ENCODE measurements at places on chromosomes 13 and 19. TPM values are rescaled to one million over a fixed set of nuclear protein-coding genes. Genes with fewer than 3 reads are reported as not detected.

- no peak overlapping the region for H3K27ac ChIP-seq
- peaks cover 12% of the 10 kb centered on the region for H3K4me1 ChIP-seq
- H3K36me3 ChIP-seq, result no peaks in the 10 kb centered on the region
- H3K27me3 ChIP-seq, result no peaks in the 10 kb centered on the region
Observed at GRCh38 chr19:45130888-45131615, 29.7 kb downstream of the NKPD1 start.

Gene ZNF77
- total RNA-seq, result 4.8 TPM

DNA sequence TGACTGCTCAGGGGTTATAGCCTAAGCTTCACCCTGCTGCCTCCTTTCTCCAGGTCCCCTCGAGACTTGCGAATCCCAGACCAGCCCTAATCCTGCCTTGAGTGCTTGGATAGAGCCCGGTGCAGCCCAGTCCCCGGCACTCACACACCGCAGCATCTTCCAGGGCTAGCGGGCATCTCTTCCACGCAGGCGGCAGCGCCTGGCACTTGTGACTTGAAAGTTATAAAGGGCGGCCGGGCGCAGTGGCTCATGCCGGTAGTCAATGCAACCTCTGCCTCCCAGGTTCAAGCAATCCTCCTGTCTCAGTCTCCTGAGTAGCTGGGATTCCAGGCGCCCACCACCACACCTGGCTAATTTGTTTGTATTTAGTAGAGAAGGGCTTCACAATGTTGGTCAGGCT, 1.9 kb downstream of the WDR18 start:
- no peaks in the 10 kb centered on the region for H3K36me3 ChIP-seq
- peaks cover 11% of the 10 kb centered on the region for H3K27me3 ChIP-seq
- H3K4me1 ChIP-seq, result peaks cover 4% of the 10 kb centered on the region

- H3K27ac ChIP-seq, result no peak overlapping the region
- peak; percentile 69 for DNase-seq
- peaks cover 5% of the 10 kb centered on the region for H3K27me3 ChIP-seq
- H3K4me1 ChIP-seq, result peaks cover 25% of the 10 kb centered on the region
- H3K4me3 ChIP-seq, result no peak overlapping the region
Observed at GRCh38 chr13:114143806-114144605, 11.6 kb upstream of the RASA3 start.

DNA sequence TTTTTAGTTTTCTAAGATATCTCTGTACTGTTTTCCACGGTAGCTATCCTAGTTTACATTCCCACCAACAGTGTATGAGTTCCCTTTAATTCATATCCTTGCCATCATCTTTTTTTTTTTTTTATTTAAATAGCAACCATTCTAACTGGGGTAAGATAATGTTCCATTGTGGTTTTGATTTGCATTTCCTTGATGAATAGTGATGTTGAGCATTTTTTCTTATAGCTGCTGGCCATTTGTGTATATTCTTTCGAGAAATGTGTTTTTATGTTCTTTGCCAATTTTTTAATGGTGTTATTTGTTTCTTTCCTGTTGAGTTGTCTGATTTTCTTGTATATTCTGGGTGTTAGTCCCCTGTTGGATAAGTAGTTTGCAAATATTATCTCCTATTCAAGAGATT, 454.8 kb downstream of the DACH1 start:
- no peaks in the 10 kb centered on the region for H3K36me3 ChIP-seq
- H3K27me3 ChIP-seq, result peaks cover 2% of the 10 kb centered on the region
- no peaks in the 10 kb centered on the region for H3K4me1 ChIP-seq
- H3K27ac ChIP-seq, result no peak overlapping the region
- H3K4me3 ChIP-seq, result no peak overlapping the region
- DNase-seq, result no peak

DNA sequence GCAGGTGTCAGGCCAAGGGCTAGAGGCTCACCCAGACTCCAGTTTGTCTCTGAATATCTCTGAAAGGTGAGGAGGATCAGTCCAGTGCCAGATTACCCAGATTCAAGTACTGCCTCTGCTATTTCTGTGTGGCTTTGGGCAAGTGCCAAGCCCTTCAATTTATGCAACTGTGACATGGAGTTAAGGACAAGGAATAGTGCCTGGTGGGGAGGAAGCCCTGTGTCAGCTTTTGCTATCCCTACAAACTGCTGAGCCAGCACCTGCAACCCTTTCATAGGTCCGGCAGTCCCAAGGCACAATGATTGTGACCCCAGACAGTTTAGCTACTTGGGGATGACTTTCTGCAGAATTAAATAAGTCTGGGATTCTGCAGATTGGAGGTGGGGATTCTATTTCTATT, 123.0 kb downstream of the KL start:
- no peak for DNase-seq
- H3K27me3 ChIP-seq, result peaks cover 3% of the 10 kb centered on the region
- peaks cover 4% of the 10 kb centered on the region for H3K36me3 ChIP-seq
- no peak overlapping the region for H3K27ac ChIP-seq
- no peaks in the 10 kb centered on the region for H3K4me1 ChIP-seq
- H3K4me3 ChIP-seq, result no peak overlapping the region

GRCh38 chr13:75021151-75021550, 460.8 kb downstream of the TBC1D4 start:
- no peak overlapping the region for H3K4me3 ChIP-seq
- peaks cover 3% of the 10 kb centered on the region for H3K27me3 ChIP-seq
- DNase-seq, result no peak
- no peak overlapping the region for H3K27ac ChIP-seq
- H3K4me1 ChIP-seq, result peaks cover 3% of the 10 kb centered on the region
- no peaks in the 10 kb centered on the region for H3K36me3 ChIP-seq

DNA sequence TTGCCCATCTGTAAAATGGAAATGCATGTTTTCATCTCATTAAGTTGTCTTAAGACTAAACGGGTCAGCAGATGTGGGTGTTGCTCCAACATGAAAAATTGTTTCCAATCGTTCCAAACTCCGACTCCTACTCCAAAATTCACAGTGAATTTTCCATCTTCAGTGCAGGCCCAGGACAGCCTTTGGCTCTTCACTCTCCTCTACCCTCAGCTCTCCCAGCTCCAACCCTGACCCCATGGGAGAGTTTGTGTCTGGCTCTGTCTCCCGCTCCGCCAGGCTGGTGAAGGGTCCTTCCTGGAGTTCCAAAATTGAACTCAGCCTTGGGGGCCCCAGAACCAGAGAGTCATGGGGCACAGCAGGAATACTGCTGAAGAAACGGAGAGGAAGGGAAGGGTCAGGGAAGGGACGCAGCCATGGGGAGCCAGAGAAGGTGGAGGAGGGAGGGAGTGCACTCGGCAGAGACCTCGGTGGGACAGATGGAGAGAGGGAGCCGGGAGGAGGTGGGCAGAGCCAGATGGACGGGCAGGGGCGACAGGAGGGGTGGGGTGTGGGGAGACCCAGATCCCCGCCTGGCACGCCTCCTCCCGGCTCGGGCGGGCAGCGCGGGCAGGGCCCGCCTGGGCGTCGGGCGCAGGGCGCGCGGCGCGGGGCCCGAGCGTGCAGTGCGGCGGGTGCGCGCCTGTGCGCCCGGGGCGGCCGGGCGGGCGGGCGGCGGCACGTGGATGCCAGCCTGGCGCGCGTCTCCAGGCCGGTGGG, 45.6 kb downstream of the CELF5 start:
- H3K4me1 ChIP-seq, result peaks cover 8% of the 10 kb centered on the region
- peaks cover 17% of the 10 kb centered on the region for H3K27me3 ChIP-seq
- peak overlapping the region; percentile 58 for H3K4me3 ChIP-seq
- no peak overlapping the region for H3K27ac ChIP-seq
- peaks cover 10% of the 10 kb centered on the region for H3K36me3 ChIP-seq

All from glutamatergic neuron (in vitro differentiated cells).